Endothelial cell (in vitro differentiated cells): ENCODE measurements at places on chromosomes 4 and X.

DNA sequence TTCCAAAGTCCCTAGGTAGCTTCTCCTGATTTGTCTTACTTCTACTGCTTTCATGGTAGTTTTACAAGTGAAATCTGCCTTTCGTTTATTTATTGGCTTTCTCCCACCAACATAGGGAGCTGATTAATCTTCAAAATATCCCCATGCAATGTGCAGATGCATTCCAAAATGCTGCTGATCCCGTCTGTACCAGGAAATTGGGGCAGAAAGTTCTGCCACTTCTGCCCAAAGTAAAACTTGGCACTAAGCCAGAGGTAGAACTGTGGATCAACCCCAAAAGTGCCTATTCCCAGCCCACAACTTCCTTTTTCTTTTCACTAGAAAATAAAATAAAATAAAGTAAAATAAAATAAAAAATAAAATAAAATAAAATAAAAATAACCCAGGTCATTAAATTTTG, 47.3 kb upstream of the PPARGC1A start:
- no peak for DNase-seq

DNA sequence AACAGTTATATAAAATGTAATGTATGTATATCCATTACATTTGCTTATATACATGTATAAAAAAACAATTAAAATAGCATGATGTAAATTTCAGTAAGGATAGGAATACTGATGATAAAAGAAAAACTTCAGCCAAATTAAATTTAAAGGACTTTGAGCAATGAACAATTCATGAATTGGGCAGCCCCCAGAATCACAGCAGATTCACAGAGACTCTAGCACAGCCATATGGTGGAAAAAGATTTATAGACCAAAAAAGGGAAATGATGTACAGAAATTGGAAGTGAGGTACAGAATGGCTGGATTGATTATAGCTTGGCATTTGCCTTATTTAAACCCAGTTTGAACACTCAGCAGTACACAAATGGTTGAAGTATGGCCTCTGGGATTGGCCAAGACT, 34.7 kb upstream of the RAB40AL start:
- no peak for DNase-seq

DNA sequence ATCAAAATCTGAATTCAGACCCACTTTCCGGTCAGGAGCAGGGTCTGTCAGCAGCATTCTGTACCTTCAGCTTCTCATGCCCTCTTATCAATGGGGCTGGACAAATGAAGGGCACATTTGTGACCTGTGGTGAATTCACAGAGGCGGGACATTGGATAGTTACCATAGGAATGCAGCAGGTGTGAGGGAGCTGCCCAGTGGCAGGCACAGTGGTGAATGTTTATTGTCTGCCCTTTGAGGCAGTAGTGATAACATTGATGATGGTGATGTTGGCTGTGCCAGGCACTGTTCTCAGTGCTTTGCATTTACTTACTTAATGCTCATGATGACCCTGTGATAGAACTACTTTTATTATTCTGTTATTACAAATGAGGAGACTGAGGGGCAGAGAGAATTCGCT, 101.2 kb upstream of the KIT start:
- DNase-seq = no peak

GRCh38 chr4:177313263-177313662, 3.6 kb downstream of the NEIL3 start:
- DNase-seq = no peak

DNA sequence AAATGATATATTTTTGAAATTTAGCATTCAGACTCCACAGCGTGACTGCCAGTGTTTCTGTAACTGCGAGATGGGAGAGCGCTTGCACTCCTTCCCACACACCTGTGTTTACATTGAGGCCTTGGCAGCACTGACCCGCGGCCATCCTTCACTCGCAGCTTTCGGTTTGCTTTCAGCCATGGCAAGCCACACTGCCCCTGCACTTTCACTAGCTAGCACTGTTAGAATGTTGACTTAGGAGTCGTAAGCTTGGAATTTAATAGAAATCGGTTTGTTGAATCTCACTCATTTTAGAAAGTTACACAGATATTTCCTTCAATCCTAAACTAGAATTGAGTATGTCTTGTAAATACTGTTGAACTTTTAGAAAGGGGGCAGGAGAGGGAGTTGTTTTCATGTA, 136.2 kb downstream of the CFAP299 start:
- no peak for DNase-seq

- DNase-seq = no peak
Measured at GRCh38 chrX:54223581-54223980, 40.5 kb upstream of the FAM120C start.
